ENCODE measurements at places on chromosomes 5 and 9.

- no peak for DNase-seq
Observed at GRCh38 chr5:9447691-9448090, 98.2 kb downstream of the SEMA5A start.

DNA sequence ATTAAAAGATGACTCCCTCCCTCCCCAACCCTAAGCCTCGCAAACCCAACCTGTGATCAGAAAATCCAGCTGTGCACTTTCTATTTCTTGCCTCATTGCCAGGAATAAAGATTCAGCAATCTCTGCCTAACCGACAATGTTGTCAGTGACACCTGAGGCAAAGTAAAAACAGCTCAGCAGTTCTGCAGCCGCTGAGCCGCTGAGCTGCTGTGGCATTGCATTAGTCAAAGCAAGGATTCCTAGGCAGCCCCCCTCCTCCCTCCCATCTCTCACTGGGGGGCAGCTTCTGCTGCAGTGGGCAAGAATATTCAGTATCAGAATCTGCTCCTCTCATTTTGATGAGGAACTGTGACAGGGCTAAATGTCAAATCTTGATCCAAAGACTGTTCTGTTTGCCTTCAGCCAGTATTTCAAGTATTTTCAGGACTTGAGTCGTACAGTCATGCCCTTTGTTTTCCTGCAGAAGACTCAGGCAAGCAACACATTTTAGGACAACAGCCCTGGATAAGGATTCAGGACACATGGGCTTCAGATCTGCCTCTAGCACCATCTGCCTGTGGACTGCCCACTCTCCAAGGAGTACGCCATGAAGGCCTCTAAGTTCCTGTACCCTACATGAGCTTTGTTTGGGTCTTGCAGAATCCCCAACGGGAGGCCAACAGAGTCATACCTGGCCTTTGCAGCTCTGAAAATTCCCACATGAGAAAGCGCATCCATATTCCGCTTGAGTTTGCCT, 41.1 kb upstream of the DAP start:
- no peak for DNase-seq

GRCh38 chr9:107650321-107650720, 160.8 kb upstream of the KLF4 start:
- no peak for DNase-seq

- DNase-seq = peak; percentile 69
Observed at GRCh38 chr5:79133657-79134451, 22.2 kb downstream of the BHMT start.

DNA sequence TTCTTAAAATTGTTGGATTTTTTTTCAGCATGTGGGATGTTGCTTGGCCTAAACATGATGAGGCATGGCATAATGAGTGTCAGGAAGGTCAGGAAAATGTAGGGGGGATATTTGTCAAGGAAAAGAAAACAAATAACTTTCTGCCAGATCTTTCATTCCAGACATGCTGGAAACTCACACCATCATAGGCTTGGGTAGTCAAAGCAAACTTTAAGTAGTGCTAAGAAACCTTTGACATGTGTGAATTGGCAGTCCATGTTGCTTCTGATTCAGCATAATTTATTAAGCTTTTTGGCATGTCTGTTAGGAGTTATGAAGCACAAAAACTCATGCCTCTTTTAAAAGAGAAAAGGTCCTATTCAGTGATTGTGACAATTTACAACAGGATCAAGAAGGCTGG, 61.3 kb upstream of the MTAP start:
- DNase-seq = no peak

GRCh38 chr5:173256800-173257199, 21.8 kb upstream of the NKX2-5 start:
- DNase-seq = no peak

DNA sequence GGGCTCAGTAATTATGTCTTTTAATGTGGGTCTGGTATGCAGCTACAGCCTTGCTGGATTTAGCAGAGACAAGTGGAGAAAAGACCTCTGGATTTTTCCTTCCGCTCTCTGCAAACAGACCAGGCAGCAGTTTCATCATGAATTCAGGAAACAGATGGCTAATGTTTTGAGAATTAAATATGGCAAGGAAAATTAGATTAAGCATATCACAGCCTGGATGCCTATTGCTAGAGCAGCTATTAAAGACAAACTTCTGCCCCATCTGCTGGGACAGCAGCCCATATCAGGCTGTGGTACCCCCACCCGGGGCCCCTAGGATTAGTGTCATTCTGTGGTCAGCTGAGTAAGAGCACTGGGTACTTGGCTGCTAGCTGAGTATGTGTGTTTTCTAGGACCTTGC, 6.2 kb downstream of the SKP2 start:
- peak; percentile 76 for DNase-seq

DNA sequence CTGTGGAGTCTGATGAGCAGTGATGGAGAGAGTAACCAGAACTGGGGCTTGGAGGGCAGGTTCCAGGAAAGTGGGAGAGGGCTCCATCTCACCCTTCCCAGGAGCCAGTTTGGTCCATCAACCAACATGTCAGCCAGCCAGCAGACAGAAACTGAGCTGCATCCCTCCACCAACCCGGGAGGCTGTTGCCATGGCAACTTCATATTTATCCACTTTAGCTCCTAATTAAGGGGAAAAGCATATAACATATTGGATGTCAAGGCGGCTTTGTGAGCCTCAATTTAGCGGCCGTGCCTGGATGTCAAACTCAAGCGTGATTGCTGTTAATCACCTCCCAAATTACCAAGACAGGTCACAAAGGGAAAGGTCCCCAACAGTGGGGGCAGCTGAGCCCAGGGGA, 81.5 kb upstream of the ARAP3 start:
- peak; percentile 53 for DNase-seq

GRCh38 chr9:107229241-107229741, 53.8 kb upstream of the RAD23B start:
- DNase-seq = no peak

GRCh38 chr5:109901628-109901981, 211.9 kb downstream of the MAN2A1 start:
- DNase-seq = no peak

DNA sequence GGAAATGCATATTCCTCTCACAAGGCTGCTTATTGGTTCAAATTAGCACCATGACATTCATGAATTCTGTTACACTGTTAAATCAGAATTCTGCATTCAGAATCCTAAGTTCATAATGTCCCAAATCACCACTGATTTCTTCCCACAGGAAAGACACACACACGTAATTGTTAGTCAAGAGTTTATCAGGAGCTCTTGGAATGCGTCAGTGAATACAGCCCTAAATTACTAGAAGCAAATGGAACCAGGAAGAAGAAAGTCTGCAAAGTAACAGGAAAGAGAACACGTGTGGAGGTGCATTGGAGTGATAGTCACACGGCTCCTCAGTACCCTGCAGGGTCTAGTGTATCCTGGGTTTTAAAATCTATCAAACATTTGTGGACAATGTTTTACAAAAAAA, 110.2 kb downstream of the ANXA2R start:
- DNase-seq = no peak

- no peak for DNase-seq
Observed at GRCh38 chr5:113081881-113082546, 105.4 kb downstream of the DCP2 start.

- peak; percentile 62 for DNase-seq
Observed at GRCh38 chr5:146965761-146966659, 87.5 kb upstream of the PPP2R2B start.

DNA sequence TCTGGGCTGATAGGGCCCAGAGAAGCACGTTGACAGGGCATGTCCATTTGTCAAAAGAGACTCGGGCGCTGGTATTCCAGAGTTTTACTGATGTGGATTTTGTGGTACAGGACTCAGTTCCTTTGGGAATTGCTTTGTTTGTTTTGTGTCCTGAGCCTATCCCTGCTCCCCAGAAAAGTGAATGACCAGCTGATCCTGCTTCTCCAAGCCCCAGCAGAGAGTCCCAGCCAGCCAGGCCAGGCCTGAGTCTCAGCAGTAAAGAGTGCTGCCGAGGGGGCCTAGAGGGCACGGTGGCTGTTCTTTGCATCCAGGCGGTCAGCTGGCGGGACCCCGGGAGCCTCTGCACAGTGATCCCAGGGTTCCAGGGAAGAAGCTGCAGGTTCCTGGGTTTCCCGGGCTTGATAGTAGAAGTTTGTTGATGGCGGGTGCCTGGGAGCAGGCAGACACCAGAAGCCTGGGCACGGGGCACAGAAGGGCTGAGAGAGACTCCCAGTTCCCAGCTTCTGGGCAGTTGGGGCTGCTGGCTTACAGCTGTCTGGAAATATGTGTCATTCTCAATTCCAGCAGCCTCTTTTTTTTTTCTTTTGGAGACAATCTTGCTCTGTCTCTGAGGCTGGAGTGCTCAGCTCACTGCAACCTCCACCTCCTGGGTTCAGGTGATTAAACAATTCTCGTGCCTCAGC, 8.7 kb downstream of the PRDM12 start:
- peak; percentile 20 for DNase-seq

DNA sequence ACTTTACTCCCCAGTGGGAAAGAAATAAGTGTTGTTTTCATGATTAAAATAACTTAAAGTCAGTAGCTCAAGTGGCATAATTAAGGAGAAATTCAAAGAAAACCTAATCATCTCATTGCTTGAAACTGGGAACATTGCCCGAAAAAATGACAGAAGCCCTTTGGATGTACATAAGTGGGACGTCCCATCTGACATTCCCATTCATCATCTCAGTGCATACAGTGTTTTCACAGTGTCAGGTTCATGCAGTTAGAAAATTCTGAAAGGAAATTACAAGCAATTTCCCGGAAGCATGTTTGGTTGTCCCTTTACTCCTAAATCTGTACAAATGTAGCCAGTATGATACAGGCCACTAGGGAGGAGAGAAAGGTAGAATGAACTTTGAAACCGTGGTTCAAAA, 95.6 kb downstream of the ADAMTS16 start:
- no peak for DNase-seq

DNA sequence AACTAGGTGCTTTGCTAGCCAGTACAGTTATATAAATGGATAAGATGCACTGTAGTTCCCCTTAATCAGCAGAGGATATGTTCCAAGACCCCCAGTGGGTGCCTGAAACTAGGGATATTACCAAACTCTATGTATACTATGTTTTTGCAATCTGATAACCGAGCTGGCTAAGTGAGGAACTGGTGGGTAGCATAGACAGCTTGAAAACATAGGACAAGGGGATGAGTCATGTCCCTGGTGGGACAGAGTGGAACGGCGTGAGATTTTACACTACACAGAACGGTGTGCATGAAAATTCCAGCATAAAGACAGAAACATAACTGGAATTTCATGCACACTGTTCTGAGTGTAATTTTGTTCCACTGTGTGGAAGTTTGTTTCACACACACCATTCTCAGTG, 86.9 kb downstream of the BASP1 start:
- DNase-seq = no peak

GRCh38 chr9:124940521-124940893, 376 bp downstream of the GOLGA1 start:
- no peak for DNase-seq

DNA sequence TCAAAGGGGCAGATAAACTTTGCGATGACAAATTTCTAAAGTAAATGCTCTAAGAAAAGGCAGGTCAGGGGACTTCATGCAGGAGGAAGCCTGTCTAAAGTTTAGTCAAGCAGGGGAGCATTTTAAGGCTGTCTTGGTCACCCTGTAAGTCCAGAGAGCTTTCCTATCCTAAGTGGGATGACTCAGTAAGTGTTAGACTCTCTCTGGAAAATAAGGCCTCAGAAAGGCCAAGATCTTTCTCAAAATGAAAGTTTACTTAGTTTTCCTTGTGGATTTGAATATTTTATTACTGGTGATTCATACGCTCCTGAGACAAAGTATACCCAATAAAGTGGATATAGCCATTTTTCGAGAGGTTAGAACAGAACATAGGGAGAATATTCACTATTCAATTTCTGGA, 806.9 kb upstream of the CDH9 start:
- DNase-seq = no peak

DNA sequence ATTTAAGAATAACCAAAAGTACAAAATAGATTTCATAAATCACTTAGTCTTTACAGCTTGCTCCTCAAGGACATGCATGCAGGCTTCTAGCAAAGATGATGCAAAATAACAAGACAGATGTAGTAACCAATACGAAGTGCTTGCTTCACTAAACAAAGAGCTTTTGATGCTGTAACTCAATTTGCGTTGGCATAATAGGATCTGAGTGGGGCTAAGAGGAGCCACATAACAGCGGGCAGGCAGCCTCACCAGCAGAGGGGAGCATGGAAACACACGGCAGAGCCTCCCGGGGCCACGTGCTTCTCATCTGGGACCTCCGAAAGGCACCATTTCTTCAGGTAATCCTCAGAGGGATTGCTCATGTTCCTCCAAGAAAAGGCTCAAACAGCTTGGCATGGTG, 139.7 kb downstream of the C5orf15 start:
- DNase-seq = no peak

DNA sequence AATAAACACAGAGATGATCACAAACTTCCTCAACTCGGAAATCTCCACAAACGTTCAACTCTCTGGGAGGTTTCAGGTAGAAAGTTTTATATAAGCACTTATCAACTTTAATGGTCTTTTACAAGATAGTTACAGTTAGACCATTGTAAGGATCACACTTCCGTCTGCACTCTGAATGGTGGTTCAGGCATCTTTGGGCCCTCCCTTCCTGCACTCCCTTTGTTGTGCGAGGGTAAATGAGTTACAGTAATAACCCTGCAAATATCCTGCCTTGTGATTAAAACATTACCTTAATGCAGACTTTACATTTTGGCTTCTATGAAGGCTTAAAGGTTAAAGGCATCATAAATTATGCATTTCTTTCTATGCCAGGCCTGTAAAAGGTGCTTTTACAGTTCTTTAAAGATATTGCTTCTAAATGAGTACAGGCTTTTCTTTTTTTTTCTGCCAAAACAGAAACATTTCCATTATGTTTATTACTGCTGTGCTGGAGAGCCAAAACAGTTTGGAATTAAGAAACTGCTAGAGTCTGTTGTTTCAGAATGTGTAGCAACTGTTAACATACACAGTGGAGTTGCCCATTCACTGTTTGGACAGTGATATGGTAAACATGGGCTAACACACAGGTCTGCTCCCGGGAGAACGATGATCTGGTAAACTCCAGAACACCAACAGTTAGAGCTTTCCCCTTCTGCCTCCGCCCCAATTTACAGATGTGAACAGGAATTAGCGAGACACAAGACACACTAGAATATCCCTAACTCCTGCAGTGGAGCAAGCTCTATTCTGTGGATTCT, 1.1 kb downstream of the PRUNE2 start:
- DNase-seq = no peak

GRCh38 chr5:91367908-91368648, 15.0 kb downstream of the ARRDC3 start:
- no peak for DNase-seq
